Muscle of arm (tissue), 14 donors: ENCODE measurements at places on chromosomes 3 and 15. TPM values are rescaled to one million over a fixed set of nuclear protein-coding genes. Genes with fewer than 3 reads are reported as not detected.
A peak's percentile ranks its signal among the peaks of the same experiment; 100 is the strongest.

The IL5RA gene
- not detected for polyA plus RNA-seq

- DNase-seq: no peak
Measured at GRCh38 chr3:59243476-59243875, 193.7 kb upstream of the CFAP20DC start.

DNA sequence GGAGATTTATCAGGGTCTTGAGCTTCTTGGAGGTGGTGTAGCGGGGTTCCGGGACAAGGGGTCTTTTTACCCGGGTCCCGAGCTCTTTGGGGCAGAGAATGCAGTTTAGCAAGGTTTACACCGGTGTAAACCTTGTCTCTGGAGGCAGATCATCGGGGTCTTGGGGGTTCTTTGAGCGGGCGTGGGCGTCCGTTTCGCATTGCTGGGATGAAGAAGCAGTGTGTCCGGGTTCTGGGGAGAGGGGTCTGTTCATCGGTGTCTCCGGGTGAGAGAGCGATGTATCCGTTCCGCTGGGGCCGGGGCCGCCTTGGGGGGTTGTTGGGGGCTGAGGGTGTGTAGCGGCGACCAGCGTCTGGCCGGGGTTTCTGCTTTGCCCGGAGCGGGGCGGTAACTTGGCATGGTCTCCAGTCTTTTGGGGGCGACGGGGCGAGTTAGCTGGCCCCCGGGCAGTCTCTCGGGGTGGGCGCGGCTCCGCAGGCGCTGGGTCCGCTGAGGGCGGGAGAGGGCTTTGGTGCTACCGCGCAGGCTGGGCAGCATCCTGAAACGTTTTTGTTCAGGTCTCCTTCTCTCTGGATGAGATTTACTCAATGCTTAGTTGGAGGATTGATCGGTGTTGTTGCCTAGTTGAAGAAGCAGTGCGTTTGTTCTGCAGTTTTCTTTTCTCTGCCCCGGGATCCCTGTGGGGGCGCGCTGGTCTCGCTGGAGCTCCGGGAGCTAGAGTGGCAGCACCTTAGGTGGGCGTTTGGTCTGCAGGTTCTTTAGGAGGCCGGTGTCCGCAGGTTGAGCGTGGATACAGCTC, 843 bp downstream of the GLCE start:
- peak; percentile 36 for DNase-seq

The UBAP1L gene
- 3.9 TPM for polyA plus RNA-seq

The TLR9 gene
- not detected for polyA plus RNA-seq

GRCh38 chr3:156516961-156517360, 38.0 kb downstream of the SSR3 start:
- DNase-seq: no peak

- no peak for DNase-seq
Measured at GRCh38 chr3:36901588-36901987, 43.3 kb downstream of the TRANK1 start.

The CACNA1D gene
- not detected for polyA plus RNA-seq

- no peak for DNase-seq
Measured at GRCh38 chr3:127162947-127163645, 29.8 kb upstream of the PRR23E start.

- DNase-seq: no peak
Measured at GRCh38 chr3:41118461-41119390, 80.6 kb upstream of the CTNNB1 start.

DNA sequence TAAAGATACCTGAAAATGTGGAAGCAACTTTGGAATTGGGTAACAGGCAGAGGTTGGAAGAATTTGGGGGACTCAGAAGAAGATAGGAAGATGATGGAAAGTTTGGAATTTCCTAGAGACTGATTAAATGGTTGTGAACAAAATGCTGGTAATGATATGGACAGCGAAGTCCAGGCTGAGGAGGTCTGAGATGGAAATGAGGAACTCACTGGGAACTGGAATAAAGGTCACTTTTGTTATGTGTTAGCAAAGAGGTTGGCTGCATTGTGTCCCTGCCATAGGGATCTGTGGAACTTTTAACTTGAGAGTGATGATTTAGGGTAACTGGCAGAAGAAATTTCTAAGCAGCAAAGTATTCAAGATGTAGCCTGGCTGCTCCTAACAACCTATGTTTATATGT, 13.0 kb downstream of the MITF start:
- no peak for DNase-seq

The DGKG gene
- 1.7 TPM for polyA plus RNA-seq

DNA sequence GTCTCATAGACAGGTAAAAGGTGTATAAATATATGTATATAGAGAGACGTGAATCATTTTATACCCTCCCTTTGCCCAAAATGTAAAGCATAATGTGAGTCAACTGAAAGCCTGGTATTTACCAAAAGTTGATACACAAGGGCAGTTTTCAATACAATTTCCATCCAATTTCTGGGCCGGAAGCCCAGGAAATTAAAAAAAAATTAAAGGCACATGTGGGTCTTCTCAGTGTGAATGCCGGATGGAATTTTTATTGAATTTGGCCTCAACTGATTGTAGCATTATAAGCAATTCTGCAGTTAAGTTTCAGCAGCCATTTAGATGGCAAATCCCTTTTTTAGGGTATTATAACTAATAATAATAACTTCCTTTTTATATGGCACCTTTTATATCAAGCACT, 3.3 kb upstream of the CNTN3 start:
- DNase-seq: no peak

DNA sequence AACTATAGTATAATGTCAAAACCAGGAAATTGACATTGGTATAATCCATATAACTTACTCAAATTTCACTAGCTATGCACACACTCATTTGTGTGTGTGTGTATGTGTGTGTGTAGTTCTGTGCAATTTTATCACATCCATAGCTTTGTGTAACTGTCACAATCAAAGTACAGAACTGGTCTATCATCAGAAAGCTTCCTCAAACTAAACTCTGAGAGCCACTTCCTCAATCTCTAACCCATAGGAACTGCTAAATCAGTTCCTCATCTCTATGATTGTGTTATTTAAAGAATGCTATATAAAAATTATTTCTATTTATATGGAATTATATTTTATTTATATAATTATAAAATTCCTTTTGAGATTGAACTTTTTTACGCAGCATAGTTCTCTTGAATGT, 18.1 kb downstream of the LNP1 start:
- no peak for DNase-seq

- no peak for DNase-seq
Measured at GRCh38 chr3:155895379-155895900, 25.0 kb downstream of the GMPS start.

The DNASE1L3 gene
- polyA plus RNA-seq: 0.36 TPM

The OIP5 gene
- polyA plus RNA-seq: 3.9 TPM

DNA sequence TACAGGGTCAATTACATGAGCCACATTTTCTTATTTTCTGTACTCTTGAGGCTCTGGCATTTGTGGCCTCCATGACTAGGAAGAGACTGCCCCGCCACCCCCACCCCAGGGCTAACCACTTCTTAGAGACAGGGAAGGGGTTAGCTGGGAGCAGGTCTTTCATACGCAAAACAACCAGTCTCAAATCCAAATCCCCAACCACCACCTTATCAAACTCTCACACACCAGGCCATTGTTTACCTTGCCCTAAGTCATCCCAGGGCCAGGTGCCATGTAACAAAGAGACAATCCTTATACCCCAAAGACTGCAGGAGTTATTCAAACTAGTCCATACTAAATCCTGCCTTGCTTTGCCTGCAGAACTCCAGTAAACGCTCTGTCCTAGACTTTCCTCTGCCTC, 77.8 kb downstream of the B3GNT5 start:
- DNase-seq: no peak

DNA sequence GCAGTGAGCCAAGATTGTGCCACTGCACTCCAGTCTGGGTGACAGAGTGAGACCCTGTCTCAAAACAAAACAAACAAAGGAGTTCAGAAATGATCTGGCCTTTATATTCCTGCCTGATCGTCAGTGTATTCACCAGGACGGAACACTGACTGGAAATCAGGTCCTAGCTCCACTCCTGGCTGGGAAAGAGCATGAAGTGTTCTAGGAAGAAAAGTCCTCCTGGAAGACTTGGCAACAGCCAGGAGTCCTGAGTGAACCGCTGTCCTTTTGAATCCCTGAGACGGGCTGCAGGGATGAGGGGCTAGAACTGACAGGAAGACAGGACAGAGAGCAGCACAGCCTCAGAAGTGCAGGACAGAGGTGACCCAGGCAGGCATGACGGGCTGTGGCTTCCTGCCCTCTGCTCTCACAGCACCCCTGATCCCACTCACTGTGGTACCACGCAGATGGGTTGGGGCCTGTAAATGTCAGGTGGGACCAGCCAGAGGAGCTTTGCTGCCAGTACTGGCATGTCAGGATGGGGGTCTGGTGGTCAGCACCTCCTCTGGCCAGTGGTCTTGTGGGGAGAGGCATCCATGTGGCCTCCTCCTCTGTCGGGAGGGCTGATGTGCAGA, 23.5 kb downstream of the FAN1 start:
- DNase-seq: no peak

- DNase-seq: no peak
Measured at GRCh38 chr3:127849368-127849767, 27.1 kb upstream of the MGLL start.

The DPH6 gene
- 15.4 TPM for polyA plus RNA-seq

The ZNF774 gene
- polyA plus RNA-seq: not detected

The APOD gene
- polyA plus RNA-seq: 29.7 TPM

The GASK1A gene
- 6.2 TPM for polyA plus RNA-seq

- DNase-seq: no peak
Measured at GRCh38 chr3:39445927-39446326, 21.6 kb upstream of the MOBP start.

DNA sequence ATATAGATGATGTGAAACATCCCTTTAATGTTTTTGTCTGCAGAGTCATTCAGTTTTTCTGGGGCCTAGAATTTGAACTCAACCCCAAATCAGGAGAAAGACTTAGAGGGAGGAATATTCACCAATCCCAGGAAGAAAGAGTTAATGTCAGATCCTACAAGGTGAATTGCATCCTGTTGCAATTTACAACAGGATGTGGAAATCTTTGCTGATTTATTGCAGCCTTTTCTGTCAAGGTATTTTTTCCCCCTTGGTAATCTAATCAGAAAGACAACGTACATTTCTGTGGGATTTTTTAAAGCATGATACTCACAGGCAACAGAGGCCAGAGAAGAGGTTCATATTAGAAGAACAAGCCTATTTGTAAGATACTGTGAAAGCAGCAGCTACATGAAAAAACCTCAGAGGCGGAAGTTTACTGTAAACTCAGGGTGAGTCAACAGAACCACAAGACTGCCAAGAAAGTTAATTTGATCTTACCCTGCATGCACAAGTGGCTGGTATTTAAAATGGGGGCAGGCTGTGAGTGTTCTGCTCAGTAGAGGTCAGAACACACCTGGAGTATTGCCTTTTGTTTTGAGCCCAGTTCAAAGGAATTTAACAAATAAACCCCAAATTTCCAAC, 531.9 kb downstream of the AGBL1 start:
- no peak for DNase-seq

The SLC28A1 gene
- 0.24 TPM for polyA plus RNA-seq

DNA sequence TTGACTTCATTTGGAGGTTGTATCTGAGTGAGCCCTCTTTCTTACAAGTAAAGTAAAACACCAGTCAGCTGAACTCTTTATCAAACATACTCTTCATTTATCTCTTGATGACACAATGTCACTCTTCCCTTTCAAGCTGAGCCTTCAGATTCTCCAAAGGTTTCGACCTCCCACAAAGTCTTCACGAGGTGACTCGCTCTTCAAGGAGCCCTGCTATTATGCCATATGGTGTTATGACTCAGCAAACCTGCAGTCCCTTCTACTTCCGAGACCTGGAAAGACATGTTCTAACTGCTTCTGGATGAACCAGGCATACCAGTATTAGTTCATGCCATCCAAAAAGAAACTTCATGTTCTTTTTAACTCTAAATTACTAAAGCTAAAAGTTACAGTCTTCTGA, 23.1 kb downstream of the AADAC start:
- DNase-seq: no peak

The GP9 gene
- polyA plus RNA-seq: 0.33 TPM

DNA sequence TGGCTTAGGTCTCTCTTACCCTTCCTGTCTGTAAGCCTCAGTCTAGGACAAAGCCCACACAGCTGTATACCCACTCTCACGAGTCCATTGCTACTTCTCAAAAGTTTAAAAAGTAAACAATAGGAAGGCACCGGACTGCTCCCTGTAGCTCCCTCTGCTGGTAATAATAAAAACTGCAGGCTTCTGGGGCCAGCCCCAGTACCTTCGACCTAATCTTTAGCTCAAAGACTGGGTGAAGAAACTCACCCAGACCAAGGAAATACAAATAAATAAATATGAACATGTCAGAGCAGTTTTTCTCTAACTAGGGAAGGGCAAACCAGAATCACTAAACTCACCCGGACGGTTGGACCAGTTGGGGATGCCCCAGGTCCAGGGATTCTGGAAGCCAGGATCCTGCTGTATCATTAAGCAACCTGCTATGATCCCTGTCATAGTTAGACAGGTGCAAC, 5.0 kb downstream of the FAM219B start:
- peak; percentile 63 for DNase-seq

- DNase-seq: no peak
Measured at GRCh38 chr3:153785901-153786300, 335.3 kb upstream of the ARHGEF26 start.

DNA sequence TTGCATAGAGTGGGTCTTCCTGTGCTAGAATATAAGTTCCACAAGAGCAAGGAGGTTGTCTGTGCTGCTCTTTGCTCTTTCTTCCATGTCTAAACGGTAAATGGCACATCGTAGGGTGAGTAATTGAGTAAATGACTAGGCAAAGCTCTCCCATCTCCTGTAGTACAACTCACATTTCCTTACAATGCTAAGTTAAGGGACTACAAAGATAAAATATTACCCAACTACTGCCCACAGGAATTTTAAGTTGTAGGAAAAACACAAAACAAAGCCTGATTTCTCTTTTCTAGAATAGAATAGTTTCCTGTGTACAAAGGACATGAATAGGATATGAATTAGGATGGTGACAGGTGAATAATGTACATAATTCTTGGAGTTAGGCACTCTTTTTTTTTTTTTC, 19.9 kb upstream of the LRIG1 start:
- DNase-seq: no peak

The ZNF80 gene
- polyA plus RNA-seq: not detected

DNA sequence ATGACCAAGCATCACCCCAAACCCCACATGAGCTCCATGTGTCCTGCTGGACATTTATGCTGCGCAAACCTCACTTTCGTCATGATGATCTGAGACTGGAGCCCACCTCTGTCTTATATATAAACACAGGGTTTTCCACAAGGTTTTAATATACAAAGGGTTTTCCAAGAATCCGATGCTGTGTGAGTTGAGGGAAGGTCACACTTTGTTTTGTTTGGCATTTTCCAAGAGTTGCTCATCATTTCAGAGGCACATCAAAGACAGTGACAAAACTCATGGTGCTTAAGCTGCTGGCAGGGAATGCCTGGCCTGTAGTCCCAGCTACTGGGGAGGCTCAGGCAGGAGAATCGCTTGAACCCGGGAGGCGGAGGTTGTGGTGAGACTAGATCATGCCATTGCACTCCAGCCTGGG, 20.0 kb downstream of the EFCC1 start:
- DNase-seq: no peak

- DNase-seq: no peak
Measured at GRCh38 chr3:168260859-168261258, 165.1 kb upstream of the GOLIM4 start.

The GHSR gene
- not detected for polyA plus RNA-seq

The FSIP1 gene
- 0.31 TPM for polyA plus RNA-seq
